ENCODE measurements at places on chromosomes 12 and 14.

- no peak for DNase-seq
Measured at GRCh38 chr14:102461490-102462338, 47.9 kb downstream of the ANKRD9 start.

DNA sequence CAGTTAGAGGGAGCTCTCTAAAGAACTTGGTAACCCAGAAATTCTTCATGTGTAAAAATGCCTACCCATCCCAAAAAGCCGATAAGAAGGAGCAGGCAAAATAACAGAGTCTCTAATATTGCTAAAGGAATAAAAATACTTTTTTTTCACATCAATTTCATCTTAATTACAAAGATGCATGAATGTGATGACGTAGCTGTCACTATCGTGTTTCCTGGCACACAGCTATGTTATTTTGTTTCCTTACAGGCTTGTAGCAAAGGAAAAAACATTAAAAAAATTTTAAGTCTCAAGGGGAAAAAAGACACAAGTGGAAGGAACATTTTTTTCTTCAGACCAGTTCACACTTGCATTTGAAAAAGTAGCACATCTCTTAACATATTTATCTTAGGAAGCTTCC lies 10.3 kb upstream of the LGALS3 start:
- no peak for DNase-seq

DNA sequence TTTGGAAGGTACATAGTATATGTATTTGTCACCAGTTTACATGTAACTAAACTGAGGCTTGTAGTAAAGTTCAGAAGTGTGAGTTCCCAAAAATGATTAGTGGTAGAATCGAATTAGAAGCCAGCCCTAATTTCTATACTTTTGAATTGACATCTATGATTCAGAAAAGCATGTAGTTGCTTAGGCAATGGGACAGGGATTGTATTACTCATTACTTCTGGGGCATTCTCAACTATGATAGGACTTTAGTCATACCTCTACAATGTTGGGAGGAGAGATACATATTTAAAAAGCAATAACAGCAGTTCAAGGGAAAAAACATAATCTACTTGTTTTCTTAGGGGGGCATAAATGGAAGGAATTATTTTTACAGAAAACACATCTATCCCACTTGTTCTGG lies 277.9 kb upstream of the E2F7 start:
- DNase-seq, result no peak

- no peak for DNase-seq
Measured at GRCh38 chr14:52954346-52955214, 3.7 kb upstream of the FERMT2 start.

GRCh38 chr12:96152164-96152563 lies 42.0 kb upstream of the ELK3 start:
- DNase-seq, result no peak

DNA sequence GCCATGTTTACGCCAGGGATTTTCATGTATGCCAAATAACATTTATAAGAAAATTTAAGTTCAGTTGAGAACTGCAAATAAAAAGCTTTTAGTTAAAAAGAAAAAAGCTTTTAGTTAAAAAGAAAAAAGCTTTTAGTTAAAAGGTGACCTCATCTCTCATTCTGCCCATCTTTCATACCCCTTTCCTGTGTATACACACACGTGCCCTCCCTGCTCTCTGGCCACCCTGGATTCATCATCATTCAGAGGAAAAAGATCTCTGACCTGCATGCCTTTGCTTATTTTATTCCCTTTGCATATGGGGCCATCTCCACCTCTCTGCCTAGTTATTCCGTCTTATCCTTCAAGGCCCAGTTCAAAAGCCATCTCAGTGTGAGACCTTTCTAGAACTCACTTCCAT lies 38.1 kb upstream of the CDK17 start:
- DNase-seq, result no peak

- DNase-seq, result no peak
Measured at GRCh38 chr14:31476131-31476866, 11.5 kb downstream of the GPR33 start.

DNA sequence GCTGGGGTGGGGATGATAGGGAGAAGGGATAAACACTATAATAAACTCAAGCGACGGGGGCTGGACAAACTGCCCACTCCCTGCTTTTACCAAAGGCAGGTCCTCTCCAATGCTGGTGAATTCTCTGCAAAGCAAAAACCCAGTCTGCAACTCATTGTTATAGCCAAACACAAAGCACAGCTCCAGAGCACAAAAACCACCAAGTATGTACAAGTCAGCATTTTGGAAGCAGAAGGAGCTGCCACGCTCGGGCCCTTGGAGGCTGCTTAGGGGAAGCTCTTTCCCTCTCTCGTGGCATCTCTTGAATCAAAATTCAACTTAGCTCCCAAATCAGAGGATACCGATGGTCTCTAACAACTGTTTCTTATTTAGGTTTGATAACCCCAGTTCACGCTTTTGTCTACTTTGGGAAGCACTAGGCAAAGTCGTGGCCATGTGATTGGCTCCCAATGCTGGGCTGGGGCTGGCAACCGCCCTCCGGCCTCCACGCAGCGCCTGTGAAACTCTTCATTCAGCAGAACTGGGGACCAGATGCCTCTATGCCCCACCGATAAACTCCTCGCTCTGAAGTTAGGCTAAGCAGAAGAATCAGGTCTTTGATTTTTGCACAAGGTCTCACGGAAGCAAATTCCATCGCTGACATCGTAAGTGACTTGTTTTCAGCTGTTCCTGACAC lies 158.5 kb upstream of the FOXN3 start:
- DNase-seq, result no peak

- peak; percentile 36 for DNase-seq
Measured at GRCh38 chr12:87848248-87848868, 180.8 kb downstream of the C12orf50 start.

DNA sequence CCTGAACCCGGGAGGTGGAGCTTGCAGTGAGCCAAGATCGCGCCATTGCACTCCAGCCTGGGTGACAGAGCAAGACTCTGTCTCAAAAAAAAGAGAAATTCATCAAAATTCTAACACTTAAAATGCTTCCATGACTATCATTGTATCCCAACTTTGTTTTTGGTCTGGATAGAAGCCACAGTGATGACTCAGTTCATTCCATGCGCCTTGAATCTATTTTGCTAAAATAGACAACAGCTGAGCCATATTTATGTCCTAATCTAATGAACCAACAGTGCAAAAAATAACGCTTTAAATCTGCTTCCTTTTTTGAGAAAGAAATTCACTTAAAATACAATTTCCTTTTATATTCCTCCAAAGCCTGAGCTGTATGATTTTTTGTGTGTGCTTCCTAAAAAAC lies 23.2 kb upstream of the BICD1 start:
- DNase-seq, result no peak
